ENCODE measurements at places on chromosomes 2 and 18.
A peak's percentile ranks its signal among the peaks of the same experiment; 100 is the strongest.

- no peak for DNase-seq
These were observed 338.6 kb downstream of the STK39 start for GRCh38 chr2:167908786-167909185.

GRCh38 chr18:59561612-59562011, 135.6 kb downstream of the CCBE1 start:
- DNase-seq = no peak

DNA sequence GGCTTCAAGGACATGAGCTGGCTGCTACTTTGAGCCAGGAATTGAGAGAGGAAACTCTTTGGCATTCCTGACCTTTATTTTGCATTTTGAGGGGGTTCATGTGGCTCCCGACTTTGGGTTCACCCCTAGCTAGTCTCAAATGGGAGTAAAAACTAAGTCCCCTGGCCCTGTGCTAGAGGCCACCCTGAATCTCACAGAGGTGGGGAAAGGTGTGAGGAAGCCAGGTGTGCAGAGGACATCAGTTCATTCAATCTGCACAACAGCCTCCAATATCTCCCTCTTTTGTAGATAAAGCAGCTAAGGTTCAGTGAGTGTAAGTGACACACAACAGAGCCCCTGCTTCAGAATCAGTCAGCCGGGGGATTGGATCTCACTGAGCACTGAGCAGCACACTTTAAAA, 325.7 kb downstream of the DCDC2C start:
- no peak for DNase-seq

GRCh38 chr2:187475499-187476248, 27.6 kb upstream of the CALCRL start:
- peak; percentile 42 for DNase-seq

- peak; percentile 33 for DNase-seq
These were observed 81.8 kb upstream of the HPCAL1 start for GRCh38 chr2:10220902-10221391.

GRCh38 chr2:74039611-74040010, 54.9 kb downstream of the TET3 start:
- no peak for DNase-seq

GRCh38 chr2:118576109-118576855, 271.2 kb downstream of the EN1 start:
- DNase-seq = peak; percentile 89

- DNase-seq = peak; percentile 60
These were observed 550 bp upstream of the MALL start for GRCh38 chr2:110116033-110116710.

DNA sequence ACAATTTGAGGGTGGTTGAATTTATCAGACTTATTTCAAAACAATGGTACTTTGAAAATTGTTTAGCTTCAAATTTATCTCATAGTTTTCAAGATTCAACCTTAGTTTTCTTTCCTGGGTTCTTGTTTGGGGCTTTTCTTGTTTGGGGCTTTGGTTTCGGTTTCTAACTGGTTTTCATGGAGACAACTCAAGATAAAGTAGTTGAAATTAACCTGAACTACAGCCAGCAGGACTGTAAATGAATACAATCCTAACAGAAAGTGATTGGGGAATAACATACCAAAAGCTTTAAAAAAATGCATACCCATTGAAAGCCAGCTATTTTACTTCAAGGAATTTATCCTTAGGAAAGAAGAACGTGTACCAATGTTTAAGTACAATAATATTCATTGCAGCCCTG, 133.5 kb upstream of the SLC14A2 start:
- no peak for DNase-seq

DNA sequence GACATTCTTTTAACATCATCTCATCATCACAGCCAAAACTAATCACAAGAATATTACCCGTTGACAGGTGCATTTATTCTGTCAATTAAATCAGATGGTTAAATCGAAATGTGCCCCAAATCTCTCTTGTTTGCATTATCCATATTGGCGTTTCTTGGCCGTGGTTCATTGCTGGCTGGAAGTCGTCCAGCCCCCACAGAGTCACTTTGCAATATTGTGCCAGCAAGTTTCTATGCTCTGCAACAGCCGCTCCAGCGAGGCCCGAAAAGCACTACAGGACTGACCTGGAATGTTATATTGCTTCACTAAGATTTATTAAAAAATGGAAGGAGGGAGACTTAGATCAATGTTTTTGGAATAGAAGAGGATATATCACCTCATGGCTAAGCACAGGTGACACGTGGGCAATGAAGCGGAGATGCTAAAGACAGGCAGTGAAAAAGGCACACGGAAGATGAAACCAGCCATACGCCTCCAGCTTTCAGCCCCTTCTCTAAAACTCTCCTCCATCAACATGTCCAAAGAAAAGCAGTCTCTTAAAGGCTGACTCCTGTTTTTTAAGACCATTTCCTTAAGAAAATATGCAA, 176.8 kb upstream of the VRK2 start:
- no peak for DNase-seq

- DNase-seq = peak; percentile 78
These were observed 431.6 kb downstream of the METTL4 start for GRCh38 chr18:2139691-2140090.

- peak; percentile 16 for DNase-seq
These were observed 37.5 kb upstream of the SCN9A start for GRCh38 chr2:166413255-166413654.

GRCh38 chr2:232204457-232204931, 174.1 kb upstream of the ALPP start:
- peak; percentile 30 for DNase-seq

DNA sequence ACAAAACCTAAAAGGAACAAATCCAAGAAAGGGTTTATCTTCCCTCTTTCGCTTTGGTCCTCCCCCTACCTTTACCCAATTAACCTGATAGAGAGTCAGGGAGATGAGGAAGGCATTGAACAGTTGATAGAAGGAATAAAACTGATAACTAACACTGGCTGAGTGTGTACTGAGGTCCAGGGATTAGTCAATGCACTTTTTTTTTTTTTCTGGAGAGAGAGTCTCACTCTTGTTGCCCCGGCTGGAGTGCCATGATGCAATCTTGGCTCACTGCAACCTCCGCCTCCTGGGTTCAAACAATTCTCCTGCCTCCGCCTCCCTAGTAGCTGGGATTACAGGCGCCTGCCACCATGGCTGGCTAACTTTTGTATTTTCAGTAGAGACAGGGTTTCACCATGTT, 250.2 kb upstream of the CWC22 start:
- no peak for DNase-seq

GRCh38 chr2:212683346-212684097, 144.9 kb upstream of the ERBB4 start:
- DNase-seq = peak; percentile 9

DNA sequence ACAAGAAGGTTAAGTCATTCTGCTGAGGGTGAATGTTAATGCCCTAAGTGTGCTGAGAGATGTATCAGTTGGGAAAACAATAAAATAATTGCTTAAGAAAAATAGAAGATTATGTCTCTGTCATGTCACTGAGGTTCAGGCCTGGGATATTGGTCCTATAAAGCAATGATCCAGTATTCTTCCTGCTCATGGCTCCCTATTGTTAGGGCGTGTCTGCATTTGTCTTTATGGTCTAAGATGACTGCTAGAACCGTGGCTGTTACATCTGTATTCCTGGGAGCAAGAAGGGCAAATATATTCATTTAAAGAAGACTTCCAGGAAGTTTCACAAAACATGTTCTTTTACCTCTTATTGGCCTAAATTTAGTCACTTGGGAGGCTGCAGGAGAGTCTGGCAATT, 125.0 kb downstream of the KCNE4 start:
- no peak for DNase-seq

GRCh38 chr2:209773377-209773776, 1.7 kb downstream of the UNC80 start:
- no peak for DNase-seq

GRCh38 chr2:213148572-213149261, 2.7 kb downstream of the IKZF2 start:
- no peak for DNase-seq

GRCh38 chr2:46852598-46852997, 63.0 kb downstream of the MCFD2 start:
- no peak for DNase-seq

- DNase-seq = peak; percentile 8
These were observed 1.0 kb upstream of the CHST10 start for GRCh38 chr2:100418406-100418962.

GRCh38 chr2:196295005-196295404, 123.6 kb upstream of the STK17B start:
- no peak for DNase-seq

DNA sequence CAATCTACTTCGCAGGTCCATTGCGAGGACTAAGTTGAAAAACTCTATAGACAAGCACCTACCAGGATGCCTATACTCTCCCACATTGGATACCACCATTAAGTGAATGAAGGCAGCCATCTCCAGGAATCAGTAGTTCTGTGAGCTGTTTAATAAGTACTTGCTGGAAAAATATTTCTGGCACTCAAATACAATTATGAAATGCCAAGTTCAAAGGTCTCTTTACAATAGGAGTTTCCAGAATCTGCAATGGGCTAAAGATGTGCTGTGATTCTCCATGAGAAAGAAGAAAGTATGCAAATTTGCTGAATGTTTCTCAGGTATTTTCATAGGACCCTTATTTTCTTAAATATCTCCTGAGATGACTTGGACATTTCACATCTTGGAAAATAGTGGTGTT, 103.0 kb downstream of the AP1S3 start:
- no peak for DNase-seq

GRCh38 chr2:231673348-231673770, 35.0 kb upstream of the PTMA start:
- peak; percentile 66 for DNase-seq

GRCh38 chr2:176392249-176392648, 123.0 kb downstream of the MTX2 start:
- peak; percentile 38 for DNase-seq

- no peak for DNase-seq
These were observed 3.6 kb downstream of the INO80D start for GRCh38 chr2:206082298-206082843.

DNA sequence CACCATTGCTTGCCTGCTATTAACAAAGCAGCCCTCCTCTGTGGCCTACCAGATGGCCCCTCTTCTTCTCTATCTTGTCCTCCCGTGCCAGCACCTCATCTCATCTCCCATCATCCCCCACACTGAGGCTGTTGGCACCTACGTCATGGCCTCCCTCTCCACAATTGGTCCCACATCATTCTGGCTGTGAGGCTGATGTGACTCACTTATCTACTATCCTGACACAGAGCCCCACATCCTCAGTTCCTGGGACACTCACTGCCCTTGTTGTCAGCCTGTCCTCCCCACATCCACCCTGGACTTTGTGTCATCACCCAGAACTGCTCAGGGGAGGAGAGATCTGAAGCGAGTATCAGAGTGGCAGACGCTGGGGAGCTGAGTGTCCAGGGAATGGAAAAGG, 102.9 kb downstream of the MRO start:
- peak; percentile 49 for DNase-seq

- no peak for DNase-seq
These were observed 64.7 kb upstream of the RAB6C start for GRCh38 chr2:129914538-129915302.
